ENCODE measurements at places on chromosomes 1 and 21. TPM values are rescaled to one million over a fixed set of nuclear protein-coding genes. Genes with fewer than 3 reads are reported as not detected.

DNA sequence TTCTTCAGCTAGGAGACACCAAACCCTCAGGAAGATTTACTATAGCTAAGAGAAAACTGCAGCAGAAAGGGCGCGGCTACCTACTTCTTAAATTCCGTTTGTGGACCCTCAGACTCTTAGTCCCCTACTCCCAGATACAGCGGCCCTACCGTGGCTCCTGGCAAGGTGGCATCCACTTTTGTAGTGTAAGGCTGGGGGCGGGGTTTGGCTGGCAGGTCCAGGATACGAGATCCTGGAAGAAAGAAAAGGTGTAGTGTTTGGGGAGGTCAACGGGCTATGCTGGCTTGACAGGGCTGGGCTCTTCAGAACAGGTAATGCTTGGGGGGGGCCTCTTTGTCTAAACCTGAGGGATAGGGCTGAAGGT, 280 bp downstream of the CREB3L4 start:
- H3K27me3 ChIP-seq = no peaks in the 10 kb centered on the region
- peak; percentile 79 for DNase-seq
- peak overlapping the region; percentile 73 for H3K4me3 ChIP-seq
- H3K27ac ChIP-seq = peak overlapping the region; percentile 94
- peaks cover 34% of the 10 kb centered on the region for H3K4me1 ChIP-seq

GRCh38 chr21:32378956-32379355, 13.9 kb downstream of the URB1 start:
- no peaks in the 10 kb centered on the region for H3K27me3 ChIP-seq
- no peak overlapping the region for H3K27ac ChIP-seq
- no peaks in the 10 kb centered on the region for H3K4me1 ChIP-seq
- no peak overlapping the region for H3K4me3 ChIP-seq
- DNase-seq = no peak

WNT3A gene
- 6.0 TPM for total RNA-seq

DNA sequence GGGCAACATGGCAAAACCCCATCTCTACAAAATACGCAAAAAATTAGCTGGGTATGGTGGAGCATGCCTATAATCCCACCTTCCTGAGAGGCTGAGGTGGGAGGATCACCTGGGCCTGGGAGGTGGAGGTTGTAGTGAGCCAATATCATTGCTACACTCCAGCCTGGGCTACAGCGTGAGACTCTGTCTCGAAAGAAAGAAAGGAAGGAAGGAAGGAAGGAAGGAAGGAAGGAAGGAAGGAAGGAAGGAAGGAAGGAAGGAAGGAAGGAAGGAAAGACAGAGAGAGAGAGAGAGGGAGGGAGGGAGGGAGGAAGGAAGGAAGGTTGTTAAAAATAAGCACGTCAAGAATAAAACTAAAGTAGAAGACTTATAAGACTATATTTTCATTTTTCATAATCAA, 17.0 kb upstream of the ATP1A1 start:
- H3K27me3 ChIP-seq = no peaks in the 10 kb centered on the region
- DNase-seq = no peak
- H3K27ac ChIP-seq = no peak overlapping the region
- H3K4me1 ChIP-seq = no peaks in the 10 kb centered on the region
- H3K36me3 ChIP-seq = no peaks in the 10 kb centered on the region

CBR3 gene
- 4.3 TPM for total RNA-seq

CELA3A gene
- not detected for total RNA-seq

HHIPL2 gene
- total RNA-seq = 0.97 TPM

OR2M3 gene
- total RNA-seq = not detected

C1orf174 gene
- 19.8 TPM for total RNA-seq

DNA sequence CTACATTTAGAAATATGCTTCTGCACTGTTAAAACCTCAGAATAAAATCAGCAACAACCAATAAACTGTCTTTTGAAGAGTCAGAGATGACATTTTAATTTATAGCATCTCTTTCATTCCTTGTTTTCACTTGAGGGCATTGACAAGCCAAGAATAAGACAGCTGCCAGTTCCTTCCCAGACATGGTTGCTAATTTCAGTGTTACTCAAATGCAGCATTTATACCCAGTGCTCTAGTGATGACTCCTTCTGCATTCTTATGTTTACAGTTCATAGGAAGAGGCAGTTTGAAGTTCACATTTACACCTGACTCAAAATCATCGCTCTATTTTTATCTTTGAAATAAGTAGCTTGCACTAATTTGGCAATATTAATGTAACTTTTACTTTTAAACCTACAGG, 44.9 kb downstream of the PLA2G4A start:
- no peak for DNase-seq
- H3K36me3 ChIP-seq = no peaks in the 10 kb centered on the region
- H3K4me1 ChIP-seq = peaks cover 3% of the 10 kb centered on the region
- no peak overlapping the region for H3K27ac ChIP-seq

- no peak overlapping the region for H3K4me3 ChIP-seq
- no peaks in the 10 kb centered on the region for H3K27me3 ChIP-seq
- H3K36me3 ChIP-seq = no peaks in the 10 kb centered on the region
These were observed 36.5 kb downstream of the LRRC8C start for GRCh38 chr1:89669441-89669840.

- DNase-seq = no peak
- no peak overlapping the region for H3K4me3 ChIP-seq
- H3K4me1 ChIP-seq = no peaks in the 10 kb centered on the region
These were observed 32.6 kb downstream of the ESRRG start for GRCh38 chr1:216690603-216691002.

DNA sequence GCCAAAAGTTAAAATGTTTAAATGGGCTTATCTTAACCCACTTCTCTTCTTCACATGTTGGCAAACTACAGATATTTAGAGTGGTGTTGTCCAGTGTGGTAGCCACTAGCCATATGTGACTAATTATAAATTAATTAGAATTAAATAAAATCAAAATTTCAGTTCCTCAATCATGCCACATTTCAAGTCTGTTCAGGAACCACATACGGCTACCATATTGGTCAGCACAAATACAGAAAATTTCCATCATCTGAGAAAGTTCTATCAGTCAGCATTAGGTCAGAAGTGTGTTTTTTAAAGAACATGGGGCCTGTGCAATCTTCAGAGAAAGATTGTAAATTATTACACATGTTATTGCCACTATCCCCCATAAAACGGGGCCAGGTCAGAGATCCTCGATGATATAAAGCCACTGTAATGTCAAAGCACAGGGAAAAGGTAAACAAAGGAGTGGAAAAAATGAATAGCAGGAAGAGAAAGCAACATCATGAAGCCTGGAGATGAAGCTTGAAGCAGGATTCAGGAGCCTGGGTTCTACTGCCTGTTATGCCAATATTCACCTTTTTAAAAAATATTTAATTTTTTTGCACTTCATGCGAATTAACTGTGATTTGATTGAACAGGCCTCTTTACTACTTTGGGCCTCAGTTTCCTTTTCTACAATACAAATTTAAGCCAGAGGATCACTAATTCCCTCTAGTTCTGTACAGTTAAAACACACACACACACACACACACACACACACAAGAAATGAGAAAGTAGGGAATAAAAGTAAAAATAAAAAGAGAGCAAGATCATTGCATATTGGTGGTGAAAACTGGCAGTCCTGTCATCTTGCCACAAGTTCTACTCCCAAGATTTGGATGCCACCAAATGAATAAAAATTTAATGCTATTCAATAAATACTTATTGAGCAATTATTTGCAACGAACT, 2.3 kb downstream of the RSBN1 start:
- no peaks in the 10 kb centered on the region for H3K27me3 ChIP-seq
- no peak overlapping the region for H3K27ac ChIP-seq
- peaks cover 33% of the 10 kb centered on the region for H3K4me1 ChIP-seq
- no peak for DNase-seq
- H3K4me3 ChIP-seq = peak overlapping the region; percentile 91

DNA sequence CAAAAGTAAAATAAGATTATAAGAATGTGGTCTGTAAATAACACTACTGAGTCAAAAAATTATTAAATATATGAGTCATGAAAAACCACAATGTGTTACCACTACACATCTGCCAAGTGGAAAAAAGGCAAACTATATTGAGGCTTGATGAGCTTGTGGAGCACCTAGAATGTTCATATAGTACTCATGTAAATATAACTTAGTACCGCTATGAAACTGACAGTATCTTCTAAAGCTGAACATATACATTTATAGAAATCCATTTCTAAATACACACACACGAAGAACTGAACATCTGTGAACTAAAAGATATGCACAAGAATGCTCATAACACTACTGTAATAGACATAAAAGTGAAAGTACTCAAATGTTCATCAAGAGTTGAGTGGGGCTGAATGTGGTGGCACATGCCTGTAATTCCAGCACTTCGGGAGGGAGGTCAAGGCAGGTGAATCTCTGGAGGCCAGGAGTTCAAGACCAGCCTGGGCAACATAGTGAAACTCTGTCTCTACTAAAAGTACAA, 18.5 kb upstream of the GBP3 start:
- H3K27ac ChIP-seq = no peak overlapping the region
- H3K4me1 ChIP-seq = no peaks in the 10 kb centered on the region
- H3K27me3 ChIP-seq = no peaks in the 10 kb centered on the region

- H3K27me3 ChIP-seq = no peaks in the 10 kb centered on the region
- H3K4me3 ChIP-seq = no peak overlapping the region
- H3K4me1 ChIP-seq = no peaks in the 10 kb centered on the region
- DNase-seq = no peak
These were observed 31.9 kb downstream of the SERINC2 start for GRCh38 chr1:31444725-31445448.

- H3K36me3 ChIP-seq = no peaks in the 10 kb centered on the region
- no peaks in the 10 kb centered on the region for H3K4me1 ChIP-seq
- DNase-seq = no peak
- peaks cover 4% of the 10 kb centered on the region for H3K27me3 ChIP-seq
- no peak overlapping the region for H3K27ac ChIP-seq
- H3K4me3 ChIP-seq = no peak overlapping the region
These were observed 34.6 kb upstream of the NID1 start for GRCh38 chr1:236099355-236099974.

- no peak for DNase-seq
- no peak overlapping the region for H3K4me3 ChIP-seq
- no peaks in the 10 kb centered on the region for H3K36me3 ChIP-seq
- no peak overlapping the region for H3K27ac ChIP-seq
- no peaks in the 10 kb centered on the region for H3K27me3 ChIP-seq
These were observed 94.2 kb downstream of the CACNA1E start for GRCh38 chr1:181577475-181577874.

ZSWIM5 gene
- total RNA-seq = 3.6 TPM

DNA sequence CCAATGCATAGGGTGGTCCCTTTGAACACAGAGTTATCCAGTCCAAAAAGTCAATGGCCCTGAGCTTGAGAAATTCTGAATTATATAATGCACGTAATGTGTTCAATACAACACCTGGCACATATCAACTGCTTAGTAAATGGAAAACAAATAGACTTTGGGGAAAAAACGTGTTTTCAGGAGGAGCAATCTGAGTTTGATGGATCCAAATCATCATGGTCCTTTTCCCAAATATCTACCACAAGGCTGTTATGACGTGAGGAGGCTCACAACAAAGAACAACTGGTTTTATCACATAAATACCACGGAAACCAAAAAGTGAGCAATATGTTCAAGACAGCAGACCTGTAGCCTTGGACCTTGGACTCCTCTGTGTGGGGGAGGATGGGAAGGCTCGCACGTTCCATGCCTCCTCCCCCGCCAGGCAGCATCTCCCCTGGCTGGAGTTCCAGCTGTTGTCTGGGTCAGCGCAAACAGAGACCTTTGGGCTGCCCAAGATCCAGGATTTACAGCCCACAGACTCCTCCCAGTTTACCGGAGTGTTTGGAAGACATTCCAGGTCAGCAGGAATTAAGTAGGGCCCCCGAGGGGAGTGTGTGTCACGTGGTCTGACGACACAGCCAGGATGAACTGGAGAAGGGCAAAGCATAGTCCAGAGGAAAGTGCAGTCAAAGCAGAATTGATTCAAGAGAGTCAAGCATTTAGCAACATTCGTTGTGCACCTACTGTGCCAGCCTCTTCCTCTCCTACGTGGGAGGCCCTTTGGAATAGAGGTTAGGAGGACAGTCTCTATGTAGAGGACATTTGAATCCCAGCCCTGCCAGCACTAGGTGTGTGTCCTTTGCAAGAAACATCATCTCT, 32.2 kb upstream of the MED18 start:
- no peaks in the 10 kb centered on the region for H3K27me3 ChIP-seq
- no peaks in the 10 kb centered on the region for H3K4me1 ChIP-seq
- no peak for DNase-seq
- no peak overlapping the region for H3K4me3 ChIP-seq

DNA sequence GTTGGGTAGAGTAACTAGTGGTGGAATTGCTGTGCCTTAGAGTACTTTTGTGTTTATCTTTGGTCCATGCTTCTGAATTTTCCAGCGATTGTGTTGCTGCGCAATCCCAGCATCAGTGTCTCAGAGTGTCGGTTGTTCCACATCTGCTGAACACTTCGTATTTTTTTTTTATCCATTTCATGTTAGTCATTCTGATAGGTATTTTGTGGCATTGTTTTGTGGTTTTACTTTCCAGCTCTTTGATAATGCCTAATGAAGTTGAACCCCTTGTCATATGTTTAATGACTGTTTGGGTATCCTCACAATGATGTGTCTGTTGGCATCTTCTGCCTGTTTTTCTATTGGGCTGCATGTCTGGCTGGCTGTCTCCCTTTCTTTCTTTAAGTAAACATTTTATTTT, 13.6 kb downstream of the TUFT1 start:
- peaks cover 5% of the 10 kb centered on the region for H3K4me1 ChIP-seq
- H3K36me3 ChIP-seq = no peaks in the 10 kb centered on the region
- H3K4me3 ChIP-seq = no peak overlapping the region
- H3K27me3 ChIP-seq = no peaks in the 10 kb centered on the region

- no peaks in the 10 kb centered on the region for H3K27me3 ChIP-seq
- H3K36me3 ChIP-seq = no peaks in the 10 kb centered on the region
- H3K27ac ChIP-seq = no peak overlapping the region
- H3K4me3 ChIP-seq = no peak overlapping the region
- DNase-seq = no peak
- no peaks in the 10 kb centered on the region for H3K4me1 ChIP-seq
These were observed 23.4 kb downstream of the ENAH start for GRCh38 chr1:225629483-225629882.

GRCh38 chr1:30109853-30110252, 613.5 kb downstream of the MATN1 start:
- H3K4me3 ChIP-seq = no peak overlapping the region
- H3K4me1 ChIP-seq = no peaks in the 10 kb centered on the region
- H3K27me3 ChIP-seq = peaks cover 27% of the 10 kb centered on the region
- H3K27ac ChIP-seq = no peak overlapping the region
- DNase-seq = no peak
- H3K36me3 ChIP-seq = no peaks in the 10 kb centered on the region

DNA sequence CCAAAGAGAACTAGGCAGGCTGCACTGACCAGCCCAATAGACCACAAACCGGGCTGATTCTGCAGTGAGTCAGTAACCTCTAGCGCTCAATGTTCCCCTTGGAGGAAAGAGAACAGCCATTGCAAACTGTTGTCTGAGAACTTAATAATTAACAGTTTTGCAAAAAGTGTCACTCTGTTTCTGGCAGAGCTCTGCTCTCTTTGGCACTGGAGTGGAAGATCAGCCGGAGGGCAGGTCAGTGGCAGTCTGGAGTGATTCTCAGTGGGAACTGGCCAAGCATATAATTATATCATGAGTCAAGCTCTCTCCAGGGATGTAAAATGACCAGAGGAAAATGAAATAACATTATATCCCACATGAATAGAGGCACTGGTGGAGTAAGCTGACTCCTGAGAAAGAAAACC, 238.3 kb downstream of the HLX start:
- peaks cover 6% of the 10 kb centered on the region for H3K4me1 ChIP-seq
- H3K36me3 ChIP-seq = no peaks in the 10 kb centered on the region
- no peak overlapping the region for H3K27ac ChIP-seq

LORICRIN gene
- not detected for total RNA-seq

TTC39A gene
- total RNA-seq = 34.9 TPM

VANGL1 gene
- total RNA-seq = 10.9 TPM

Data from lower lobe of right lung (tissue), 2 donors.